ENCODE measurements at places on chromosomes 2 and 18.
A peak's percentile ranks its signal among the peaks of the same experiment; 100 is the strongest.

DNA sequence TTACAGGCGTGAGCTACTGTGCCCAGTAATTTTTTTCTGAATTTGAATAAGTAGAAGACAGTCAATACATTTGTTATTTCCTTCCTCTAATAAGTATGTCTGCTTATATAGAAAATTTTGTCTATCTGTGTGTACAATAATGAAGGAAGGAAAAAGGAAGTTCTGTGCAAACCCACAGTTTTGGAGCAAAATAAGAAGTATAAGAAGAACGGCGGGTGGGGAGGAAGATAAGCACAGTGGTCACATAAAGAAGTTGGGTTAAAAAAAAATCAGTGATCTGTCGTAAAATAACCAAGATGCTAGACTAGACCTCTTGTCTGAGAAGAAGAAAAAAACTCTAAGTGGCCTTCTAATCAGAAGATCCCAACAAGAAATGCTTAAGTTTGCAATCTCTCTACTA is 20.2 kb downstream of the MGAT4A start:
- no peak for DNase-seq

DNA sequence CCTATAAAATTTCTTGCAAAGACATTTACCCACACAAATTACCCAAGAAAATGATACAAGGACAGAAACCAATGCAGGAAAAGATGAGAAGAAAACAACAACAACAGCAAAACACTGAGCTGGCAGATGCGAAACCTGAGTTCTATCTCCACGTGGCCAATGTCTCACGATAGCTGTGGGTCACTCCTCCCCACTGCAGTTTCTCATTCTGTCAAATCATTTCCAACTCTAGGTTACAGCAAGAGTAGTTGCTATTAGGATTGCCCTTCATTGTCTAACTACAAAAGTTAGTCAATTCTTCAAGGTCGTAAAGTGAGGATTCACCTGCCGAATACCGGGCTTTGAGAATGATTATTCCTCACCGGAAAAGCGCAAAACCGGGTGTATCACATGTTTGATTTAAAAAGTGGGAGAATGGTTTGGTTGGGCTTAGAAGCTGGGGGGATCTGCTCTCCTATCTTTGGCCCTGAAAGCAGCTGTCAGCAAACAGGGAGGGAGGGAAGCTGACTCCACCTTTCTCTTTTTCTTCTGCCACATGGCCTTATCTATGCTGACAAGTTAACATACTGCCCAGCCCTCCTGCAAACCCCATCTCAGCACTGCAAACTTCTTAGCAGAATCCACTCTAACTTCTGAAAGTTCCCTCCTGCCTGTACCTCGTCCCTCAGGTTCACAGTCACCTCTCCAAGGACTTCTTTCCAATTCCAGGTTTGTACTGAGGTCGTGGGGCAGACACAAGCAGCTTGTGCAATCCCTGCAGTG is 473.0 kb downstream of the SOX11 start:
- DNase-seq, result no peak

GRCh38 chr2:237617587-237617982 is 9.8 kb upstream of the LRRFIP1 start:
- no peak for DNase-seq

- DNase-seq, result no peak
Observed at GRCh38 chr18:77078690-77079070, 53.9 kb downstream of the MBP start.

GRCh38 chr2:31241625-31242270 is 7.8 kb downstream of the EHD3 start:
- DNase-seq, result no peak

DNA sequence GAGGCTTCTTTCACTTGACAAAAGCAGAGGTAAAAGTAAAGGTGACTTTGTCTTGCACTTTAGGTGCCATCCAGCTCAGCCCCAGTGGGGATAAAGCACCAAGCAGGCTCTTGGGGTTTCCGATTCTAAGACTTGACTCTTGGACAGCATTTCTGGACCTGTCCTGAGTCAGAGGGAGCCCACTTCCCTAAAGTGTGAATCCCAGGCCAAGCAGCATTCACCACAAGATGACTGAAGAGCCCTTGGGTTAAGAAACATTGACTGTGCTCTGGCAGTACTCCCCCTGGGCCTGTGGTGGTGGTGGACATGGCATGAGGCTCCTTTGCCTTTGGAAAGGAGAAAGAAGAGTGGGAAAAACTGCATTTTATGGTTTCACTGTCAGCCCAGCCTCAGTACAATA is 638.0 kb upstream of the VRK2 start:
- DNase-seq, result no peak

DNA sequence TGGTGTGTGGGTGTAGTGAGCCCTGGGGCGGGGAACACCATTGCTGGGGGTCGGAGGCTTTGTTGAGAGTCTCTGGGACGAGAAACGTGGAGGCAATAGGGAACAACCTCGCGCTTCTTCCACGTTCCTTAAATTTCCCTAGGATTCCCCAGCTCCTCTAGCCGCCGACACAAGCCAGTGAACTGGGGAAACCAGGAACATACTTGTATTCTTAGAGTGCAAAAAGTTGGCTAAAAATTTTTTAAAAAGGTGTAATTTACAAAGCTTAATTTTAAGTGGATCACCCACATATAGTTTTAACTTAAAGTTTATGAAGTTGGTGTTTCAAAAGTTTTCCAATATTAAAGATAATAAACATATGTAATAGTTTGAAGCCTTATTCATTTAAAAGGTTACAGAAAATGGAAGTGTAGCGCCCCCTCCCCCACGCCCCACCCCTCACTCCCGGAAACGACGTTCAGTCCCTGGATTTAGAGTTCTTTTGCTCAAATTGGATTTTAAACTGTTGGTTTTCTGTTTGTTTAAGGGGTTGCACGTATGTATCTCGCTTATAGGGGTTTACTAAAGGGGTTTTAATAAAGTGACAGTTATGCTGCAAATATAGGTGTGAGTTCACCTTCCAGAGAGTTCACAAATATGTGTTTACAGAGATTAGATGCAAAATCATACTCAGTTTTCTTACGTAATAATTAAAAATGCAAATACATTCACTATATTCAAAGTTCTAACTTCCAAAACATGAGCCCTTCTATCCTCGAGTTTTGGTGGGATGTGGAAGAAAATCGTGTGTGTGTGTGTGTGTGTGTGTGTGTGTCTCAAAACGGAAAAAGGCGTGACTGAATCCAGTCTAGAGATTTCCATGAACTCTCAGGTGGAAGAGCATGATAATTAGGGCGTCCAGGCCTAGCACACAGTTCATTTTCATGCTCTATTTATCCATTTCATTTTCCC is 872 bp downstream of the DSG2 start:
- DNase-seq, result no peak

DNA sequence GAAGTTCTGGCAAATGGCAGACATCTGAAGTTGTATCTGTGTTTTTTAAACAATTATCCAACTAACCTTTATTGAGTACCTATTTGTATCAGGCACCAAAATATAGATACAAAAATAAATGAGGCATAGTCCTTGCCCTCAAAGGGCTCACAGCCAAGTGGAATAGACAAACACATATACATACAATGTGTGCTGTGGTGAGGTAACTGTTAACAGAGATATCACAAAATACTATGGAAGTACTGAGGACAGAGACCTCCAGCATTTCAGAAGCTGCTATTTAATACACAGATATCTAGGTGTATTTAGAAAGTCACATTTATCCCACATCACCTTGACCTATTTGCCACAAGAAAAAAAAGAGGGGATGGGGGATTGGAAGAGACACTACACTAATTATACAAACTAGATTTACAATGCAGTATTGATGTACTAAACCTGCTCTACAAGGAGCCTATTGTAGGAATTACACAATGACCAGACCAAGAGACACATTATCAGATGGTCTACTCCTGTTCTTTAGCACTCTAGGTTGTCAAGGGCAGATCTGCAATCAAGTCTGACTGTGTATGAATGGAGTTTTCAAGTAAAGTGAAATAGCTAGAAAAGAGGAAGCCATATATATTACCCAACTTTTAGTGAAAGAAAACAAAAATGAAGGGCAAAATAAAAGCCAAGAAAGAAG is 62.2 kb downstream of the SPIRE1 start:
- DNase-seq, result no peak

- no peak for DNase-seq
Observed at GRCh38 chr2:3839476-3839875, 136.1 kb downstream of the DCDC2C start.

DNA sequence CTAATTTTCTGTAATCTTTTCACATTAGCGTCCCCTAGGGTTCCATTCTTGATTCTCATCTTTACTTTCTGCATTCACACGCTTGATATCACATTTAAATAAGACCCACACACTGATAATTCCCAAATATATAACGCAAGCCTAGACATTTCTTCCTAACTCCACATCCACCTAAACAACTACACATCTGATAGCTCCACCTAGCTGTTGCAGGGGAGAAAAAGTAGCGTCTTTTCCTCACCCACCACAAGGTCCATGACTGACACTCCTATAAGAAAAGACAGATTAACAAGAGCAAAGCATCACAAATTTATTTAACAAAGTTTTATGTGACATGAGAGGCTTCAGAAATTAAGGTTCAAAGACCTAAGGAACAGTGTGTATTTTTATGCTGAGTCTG is 862.2 kb upstream of the DDX18 start:
- DNase-seq, result no peak

DNA sequence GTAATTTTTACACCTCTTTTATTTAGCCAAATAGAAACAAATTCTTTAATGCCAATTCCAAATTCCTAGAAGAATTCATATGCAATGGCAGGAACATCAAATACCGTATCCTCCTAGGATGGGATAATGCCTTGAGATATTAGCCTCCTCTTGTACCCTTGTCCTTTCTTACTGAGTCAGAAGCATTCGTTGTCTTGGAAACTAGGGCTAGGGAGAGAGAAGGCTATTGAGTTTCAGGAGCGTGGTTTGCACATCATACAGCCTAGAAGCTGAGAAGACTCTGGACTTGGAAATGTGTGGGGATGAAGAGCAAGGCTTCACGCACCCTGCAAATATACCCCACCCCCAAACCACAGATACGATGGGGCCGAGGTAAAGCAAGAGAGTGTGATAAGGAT is 300.7 kb downstream of the SP3 start:
- no peak for DNase-seq

- DNase-seq, result peak; percentile 76
Observed at GRCh38 chr2:100984892-100985307, 17.2 kb upstream of the RPL31 start.

- DNase-seq, result no peak
Observed at GRCh38 chr2:28801726-28802125, 8.9 kb upstream of the SPDYA start.

GRCh38 chr18:65548316-65548715 is 202.5 kb upstream of the CDH7 start:
- no peak for DNase-seq

DNA sequence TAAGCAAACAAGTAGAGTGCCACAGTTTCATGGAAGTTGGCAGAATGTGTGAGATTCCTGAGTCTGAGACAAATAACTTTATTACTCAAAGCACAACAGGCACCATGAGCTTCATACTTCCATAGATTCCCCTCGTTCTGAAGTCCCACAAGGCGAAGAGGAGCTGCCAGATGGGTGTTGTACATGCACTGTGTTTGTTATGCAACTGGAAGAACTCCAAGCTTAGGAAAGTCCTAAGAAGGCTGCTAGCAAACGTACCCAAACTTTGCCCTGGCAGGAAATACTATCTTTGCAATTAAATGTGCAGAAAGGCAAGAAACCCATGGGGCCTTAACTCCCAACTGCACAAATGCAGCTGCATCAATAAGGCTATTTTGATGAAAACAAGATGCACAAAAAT is 1.6 kb upstream of the GCA start:
- no peak for DNase-seq

- no peak for DNase-seq
Observed at GRCh38 chr2:55112229-55113031, 62.2 kb upstream of the RTN4 start.

GRCh38 chr2:111705711-111706336 is 178.2 kb downstream of the ANAPC1 start:
- peak; percentile 93 for DNase-seq

GRCh38 chr2:219624565-219624964 is 2.9 kb upstream of the SLC4A3 start:
- no peak for DNase-seq

DNA sequence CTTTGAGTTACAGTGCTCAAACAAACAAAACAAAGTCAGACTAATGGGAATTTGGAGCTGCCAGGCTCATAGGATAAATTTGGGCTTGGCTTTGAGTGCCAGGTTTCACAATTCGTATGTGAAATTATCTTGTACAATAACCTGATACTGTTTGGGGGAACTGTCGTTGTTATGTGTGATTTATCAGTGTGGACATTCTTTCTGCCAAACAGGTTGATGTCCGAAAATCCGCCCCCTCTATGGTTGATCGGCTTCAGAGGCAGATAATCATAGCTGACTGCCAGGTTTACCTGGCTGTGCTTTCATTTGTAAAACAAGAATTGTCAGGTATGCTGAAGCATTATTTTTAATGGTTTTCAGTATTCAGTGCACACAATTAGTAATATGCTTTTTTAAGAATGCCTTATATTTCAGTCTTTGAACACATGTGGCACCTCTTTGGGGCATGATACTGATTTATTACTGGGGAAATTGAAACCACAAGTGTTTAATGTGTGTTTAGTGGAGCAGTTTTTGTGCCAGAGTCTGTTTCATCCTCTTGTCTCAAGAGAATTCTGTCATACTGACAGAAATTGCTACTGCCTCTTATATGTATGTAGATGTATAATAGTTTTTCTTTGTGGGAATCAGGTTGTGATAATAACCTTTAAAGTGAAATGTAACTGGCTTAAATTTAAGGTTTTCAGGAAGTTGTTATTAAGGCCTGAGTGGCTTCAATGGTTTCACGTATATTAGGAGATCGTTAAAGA is 54.6 kb downstream of the TTC39C start:
- no peak for DNase-seq

DNA sequence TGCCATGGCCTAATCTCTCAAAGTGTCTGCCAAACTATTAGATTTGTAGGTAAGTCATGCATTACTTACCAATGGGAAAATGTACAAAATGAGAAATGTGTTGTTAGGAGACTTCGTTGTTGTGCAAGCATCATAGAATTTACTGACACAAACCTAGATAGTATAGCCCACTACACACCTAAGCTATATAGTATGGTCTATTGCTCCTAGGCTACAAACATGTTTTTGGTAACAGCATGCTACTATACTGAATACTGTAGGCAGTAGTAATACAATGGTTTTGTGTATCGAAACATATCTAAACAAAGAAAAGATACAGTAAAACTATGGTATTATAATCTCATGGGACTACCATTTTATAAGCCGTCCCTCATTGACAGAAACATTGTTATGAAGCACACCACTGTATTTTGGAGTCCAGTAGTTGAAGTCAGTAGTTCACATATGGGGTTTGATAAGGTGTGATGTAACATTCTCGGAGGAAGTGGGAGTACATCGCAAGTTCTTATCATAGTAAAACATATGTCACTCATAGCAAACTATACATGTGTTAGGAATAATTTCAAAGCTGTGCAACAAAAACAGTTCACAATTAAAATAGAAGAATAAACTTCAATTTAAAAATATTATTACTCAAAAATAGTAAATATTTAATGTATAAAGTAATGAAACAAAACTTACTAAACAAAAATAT is 12.0 kb upstream of the GTF2A1L start:
- no peak for DNase-seq

GRCh38 chr2:106191511-106192016 is 2.5 kb downstream of the UXS1 start:
- DNase-seq, result no peak
